ENCODE measurements at places on chromosomes 4 and X. TPM values are rescaled to one million over a fixed set of nuclear protein-coding genes. Genes with fewer than 3 reads are reported as not detected.

GRCh38 chr4:134735901-134736300 is 534.3 kb upstream of the PABPC4L start:
- H3K27ac ChIP-seq: no peak overlapping the region
- H3K4me3 ChIP-seq: no peak overlapping the region
- no peak for DNase-seq
- no peaks in the 10 kb centered on the region for H3K36me3 ChIP-seq

DNA sequence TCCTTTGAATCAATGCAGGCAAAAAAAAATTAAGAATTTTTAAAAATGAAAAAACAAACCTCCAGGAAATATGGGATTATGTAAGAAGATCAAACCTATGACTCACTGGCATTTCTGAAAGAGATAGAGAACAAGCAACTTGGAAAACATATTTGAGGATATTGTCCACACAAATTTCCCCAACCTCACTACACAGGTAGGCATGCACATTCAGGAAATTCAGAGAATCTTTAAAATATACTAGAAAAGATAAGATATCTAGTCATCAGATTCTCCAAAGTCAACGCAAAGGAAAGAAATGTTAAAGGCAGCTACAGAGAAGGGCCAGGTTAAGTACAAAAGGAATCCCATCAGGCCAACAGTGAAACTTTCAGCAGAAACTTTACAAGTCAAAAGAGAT is 85.6 kb downstream of the ANTXR2 start:
- H3K36me3 ChIP-seq: peaks cover 17% of the 10 kb centered on the region
- peaks cover 6% of the 10 kb centered on the region for H3K4me1 ChIP-seq
- H3K4me3 ChIP-seq: no peak overlapping the region
- no peaks in the 10 kb centered on the region for H3K27me3 ChIP-seq
- DNase-seq: no peak

DNA sequence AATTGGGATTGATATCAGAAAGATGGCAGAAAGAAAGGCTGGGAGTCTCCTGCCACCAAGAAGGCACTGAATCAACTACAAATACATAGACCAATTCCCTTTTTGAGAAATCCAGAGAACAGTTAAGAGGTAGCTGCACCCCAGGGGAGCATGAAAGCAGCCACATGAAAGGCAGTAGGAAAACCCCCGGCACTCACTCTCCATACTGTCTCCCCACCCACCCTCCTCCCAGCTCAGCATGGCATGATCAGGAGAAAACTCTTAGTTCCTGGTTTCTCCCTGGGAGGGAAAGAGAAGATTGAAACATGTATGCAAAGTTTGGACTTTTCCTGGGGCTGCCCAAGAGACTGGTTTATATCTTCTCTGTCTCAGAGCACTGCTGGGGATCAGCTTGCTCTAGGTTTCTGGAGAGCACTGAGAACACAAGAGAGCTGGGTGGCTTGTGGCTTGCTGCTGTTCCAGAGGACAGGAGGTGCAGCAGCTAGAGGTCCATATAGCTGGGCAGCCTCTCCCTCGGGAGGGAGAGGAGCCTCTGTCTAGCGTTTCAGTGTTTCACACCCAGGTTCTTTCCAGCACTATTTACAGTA is 305.7 kb downstream of the PDGFC start:
- H3K4me3 ChIP-seq: no peak overlapping the region
- no peak overlapping the region for H3K27ac ChIP-seq
- H3K4me1 ChIP-seq: no peaks in the 10 kb centered on the region
- no peak for DNase-seq
- H3K27me3 ChIP-seq: no peaks in the 10 kb centered on the region
- H3K36me3 ChIP-seq: no peaks in the 10 kb centered on the region

DNA sequence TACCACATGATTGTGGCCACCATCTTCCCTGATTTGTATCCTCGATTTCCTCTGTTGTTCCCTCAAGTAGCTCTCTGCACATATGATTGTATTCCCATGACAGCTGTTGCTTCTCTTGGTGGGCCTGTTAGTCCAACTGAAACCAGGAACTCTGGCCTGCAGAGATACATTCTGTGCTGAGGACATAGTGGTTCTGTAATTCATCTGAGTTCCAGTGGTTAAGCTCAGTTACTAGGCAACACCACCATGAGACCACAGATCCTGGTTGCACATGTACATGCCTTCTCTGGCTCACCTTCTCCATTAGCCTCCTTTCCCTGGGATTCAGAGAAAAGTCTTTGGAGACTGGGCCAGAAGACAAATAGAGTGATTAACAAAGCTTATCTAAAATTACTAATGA is 172.1 kb upstream of the SLC7A11 start:
- H3K27me3 ChIP-seq: no peaks in the 10 kb centered on the region
- no peaks in the 10 kb centered on the region for H3K36me3 ChIP-seq
- H3K27ac ChIP-seq: no peak overlapping the region
- no peak overlapping the region for H3K4me3 ChIP-seq

GRCh38 chrX:32644476-32645245 is 566.7 kb downstream of the DMD start:
- H3K27me3 ChIP-seq: no peaks in the 10 kb centered on the region
- no peaks in the 10 kb centered on the region for H3K36me3 ChIP-seq
- H3K27ac ChIP-seq: no peak overlapping the region
- no peak overlapping the region for H3K4me3 ChIP-seq

GRCh38 chr4:35253331-35253730 is 991.0 kb downstream of the ARAP2 start:
- no peaks in the 10 kb centered on the region for H3K36me3 ChIP-seq
- H3K4me3 ChIP-seq: no peak overlapping the region
- DNase-seq: no peak
- no peaks in the 10 kb centered on the region for H3K4me1 ChIP-seq
- H3K27me3 ChIP-seq: no peaks in the 10 kb centered on the region

- H3K4me3 ChIP-seq: no peak overlapping the region
- DNase-seq: no peak
- no peaks in the 10 kb centered on the region for H3K4me1 ChIP-seq
- no peak overlapping the region for H3K27ac ChIP-seq
- no peaks in the 10 kb centered on the region for H3K36me3 ChIP-seq
- H3K27me3 ChIP-seq: no peaks in the 10 kb centered on the region
These were observed 7.7 kb downstream of the IRF2 start for GRCh38 chr4:184466634-184467033.

Gene MAGEA2
- not detected for total RNA-seq

- H3K4me1 ChIP-seq: no peaks in the 10 kb centered on the region
- no peak for DNase-seq
- H3K36me3 ChIP-seq: no peaks in the 10 kb centered on the region
- H3K27ac ChIP-seq: no peak overlapping the region
- H3K4me3 ChIP-seq: no peak overlapping the region
- H3K27me3 ChIP-seq: no peaks in the 10 kb centered on the region
These were observed 1531.2 kb downstream of the STIM2 start for GRCh38 chr4:28391877-28392276.

- no peak overlapping the region for H3K4me3 ChIP-seq
- H3K4me1 ChIP-seq: peaks cover 4% of the 10 kb centered on the region
- no peak for DNase-seq
- no peak overlapping the region for H3K27ac ChIP-seq
- H3K36me3 ChIP-seq: no peaks in the 10 kb centered on the region
- 0 out of 2 replicates have a peak, but pooled peaks cover 5% of the 10 kb centered on the region for H3K27me3 ChIP-seq
These were observed 197.5 kb downstream of the CCNG2 start for GRCh38 chr4:77354550-77354949.

GRCh38 chr4:183808097-183808456 is 97.0 kb upstream of the STOX2 start:
- no peak for DNase-seq
- H3K4me1 ChIP-seq: no peaks in the 10 kb centered on the region
- H3K27ac ChIP-seq: no peak overlapping the region
- H3K36me3 ChIP-seq: no peaks in the 10 kb centered on the region
- H3K4me3 ChIP-seq: no peak overlapping the region
